Activated naive CD8-positive, alpha-beta T cell treated with anti-CD3 and anti-CD28 coated beads for 36 hours (primary cell): ENCODE measurements at places on chromosomes 16 and 17. TPM values are rescaled to one million over a fixed set of nuclear protein-coding genes. Genes with fewer than 3 reads are reported as not detected.

The RAB37 gene
- total RNA-seq, result 1.8 TPM

The PAQR4 gene
- total RNA-seq, result 31.0 TPM

The SULT1A4 gene
- total RNA-seq, result 1.6 TPM

The TMEM204 gene
- total RNA-seq, result 21.2 TPM

The HOXB2 gene
- 7.7 TPM for total RNA-seq

The SEPTIN1 gene
- total RNA-seq, result 163 TPM

The BCAR1 gene
- 0.74 TPM for total RNA-seq

The TBC1D3I gene
- not detected for total RNA-seq

GRCh38 chr17:62860962-62861873, 53.1 kb upstream of the MARCHF10 start:
- no peak for DNase-seq
- H3K27ac ChIP-seq, result no peak overlapping the region
- H3K4me3 ChIP-seq, result no peak overlapping the region
- no peaks in the 10 kb centered on the region for H3K36me3 ChIP-seq
- no peaks in the 10 kb centered on the region for H3K4me1 ChIP-seq
- no peaks in the 10 kb centered on the region for H3K27me3 ChIP-seq

- no peak overlapping the region for H3K27ac ChIP-seq
- DNase-seq, result no peak
- no peaks in the 10 kb centered on the region for H3K36me3 ChIP-seq
Observed at GRCh38 chr17:32976605-32977004, 15.0 kb upstream of the SPACA3 start.

DNA sequence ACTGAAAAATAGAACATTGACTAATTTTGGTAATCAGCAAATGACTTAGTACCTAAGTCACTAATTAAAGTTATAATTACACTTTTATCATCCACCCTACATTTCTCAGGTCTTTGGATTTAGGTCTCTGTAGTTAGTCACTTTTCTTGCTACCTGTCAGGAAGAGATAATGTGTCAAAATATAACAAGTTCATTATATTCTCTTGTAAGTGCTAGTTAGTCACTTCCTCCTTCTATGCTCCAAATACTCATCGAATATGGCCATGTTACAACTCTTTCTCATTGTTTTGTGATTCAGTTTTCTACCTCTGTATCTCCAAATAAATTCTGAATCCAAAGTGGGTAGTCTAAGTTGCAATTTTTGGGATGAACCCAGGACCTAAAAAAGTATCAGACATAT, 163.5 kb upstream of the KIF2B start:
- no peak overlapping the region for H3K4me3 ChIP-seq
- no peaks in the 10 kb centered on the region for H3K4me1 ChIP-seq
- no peak overlapping the region for H3K27ac ChIP-seq
- H3K27me3 ChIP-seq, result no peaks in the 10 kb centered on the region
- H3K36me3 ChIP-seq, result no peaks in the 10 kb centered on the region
- no peak for DNase-seq

DNA sequence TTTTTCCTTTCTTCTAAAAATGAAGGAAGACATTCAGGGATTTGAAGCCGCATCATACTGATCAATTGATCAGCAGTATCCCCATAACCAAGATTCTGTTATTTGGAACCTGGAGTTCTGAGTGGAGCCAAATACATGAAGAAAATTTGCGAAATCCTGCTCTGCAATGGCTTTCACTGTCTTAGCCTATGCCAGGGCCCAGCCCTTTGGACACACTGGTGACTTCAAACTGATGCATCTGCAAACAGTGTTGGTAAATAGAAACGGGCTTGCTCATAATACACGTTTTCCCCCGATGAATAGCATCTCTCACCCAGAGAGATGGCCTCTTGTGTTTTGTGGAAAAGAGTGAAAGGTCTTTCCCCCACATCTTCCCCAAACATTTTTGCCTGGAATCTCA, 87.6 kb upstream of the TOX3 start:
- no peak overlapping the region for H3K27ac ChIP-seq
- H3K4me1 ChIP-seq, result no peaks in the 10 kb centered on the region
- no peaks in the 10 kb centered on the region for H3K27me3 ChIP-seq
- no peaks in the 10 kb centered on the region for H3K36me3 ChIP-seq

DNA sequence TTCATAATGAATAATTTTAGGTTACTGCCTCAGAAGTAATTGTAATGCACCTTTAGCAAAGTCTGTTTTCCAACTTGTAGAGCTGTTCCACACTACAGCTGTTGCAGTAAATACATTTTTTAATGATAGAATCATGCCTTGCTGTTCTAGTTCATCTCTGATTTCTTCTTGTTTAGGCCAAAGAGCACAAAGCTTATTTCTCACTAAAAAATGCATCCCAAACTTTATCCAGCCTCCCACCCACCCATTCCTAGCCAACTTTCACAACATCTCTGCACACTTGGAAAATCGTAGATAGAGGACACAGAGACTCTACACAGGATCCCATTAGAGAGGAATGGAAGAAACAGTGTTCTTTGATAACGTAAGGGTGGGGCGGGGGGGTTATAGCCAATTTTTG, 252.2 kb upstream of the DYNLRB2 start:
- no peak overlapping the region for H3K27ac ChIP-seq
- H3K4me1 ChIP-seq, result no peaks in the 10 kb centered on the region
- peaks cover 15% of the 10 kb centered on the region for H3K27me3 ChIP-seq
- H3K4me3 ChIP-seq, result no peak overlapping the region

DNA sequence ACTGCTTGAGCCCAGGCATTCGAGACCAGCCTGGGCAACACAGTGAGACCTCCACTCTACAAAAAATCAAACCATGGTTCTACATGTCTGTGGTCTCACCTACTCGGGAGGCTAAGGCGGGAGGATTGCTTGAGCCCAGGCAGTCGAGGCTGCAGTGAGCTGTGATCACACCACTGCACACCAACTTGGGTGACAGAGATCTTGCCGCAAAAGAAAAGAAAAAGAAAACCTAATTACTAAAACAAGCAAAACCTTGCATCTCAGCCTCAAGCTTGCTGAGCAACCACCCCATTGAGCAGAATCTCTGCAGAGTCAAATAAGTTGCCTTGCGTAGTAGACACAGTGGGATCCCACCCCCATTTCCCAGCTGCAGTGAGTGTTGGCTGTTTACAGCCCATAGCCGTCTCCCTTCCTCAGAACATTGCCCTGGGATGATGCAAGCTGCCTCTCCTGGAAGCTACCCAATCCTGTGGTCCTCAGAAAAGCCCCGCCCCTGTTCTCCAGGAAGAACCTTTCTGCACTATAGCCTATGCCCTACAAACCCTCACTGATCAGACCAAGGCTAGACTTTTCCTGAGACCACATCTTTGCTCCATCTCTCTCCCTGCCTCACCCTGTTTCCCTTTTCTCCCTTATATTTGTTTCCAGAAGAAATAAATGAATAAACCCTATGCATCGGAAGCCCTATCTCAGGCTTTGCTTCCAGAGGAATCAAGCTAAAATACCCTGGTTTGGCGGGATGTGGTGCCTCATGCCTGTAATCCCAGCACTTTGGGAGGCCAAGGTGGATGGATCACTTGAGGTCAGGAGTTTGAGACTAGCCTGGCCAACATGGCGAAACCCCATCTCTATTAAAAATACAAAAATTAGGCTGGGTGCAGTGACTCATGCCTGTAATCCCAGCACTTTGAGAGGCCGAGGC, 16.7 kb upstream of the ERN2 start:
- no peak overlapping the region for H3K4me3 ChIP-seq
- H3K4me1 ChIP-seq, result peaks cover 6% of the 10 kb centered on the region
- no peak overlapping the region for H3K27ac ChIP-seq
- no peak for DNase-seq

- H3K27me3 ChIP-seq, result no peaks in the 10 kb centered on the region
- DNase-seq, result no peak
- H3K4me1 ChIP-seq, result peaks cover 17% of the 10 kb centered on the region
- no peak overlapping the region for H3K4me3 ChIP-seq
Observed at GRCh38 chr17:59425085-59425931, 93.9 kb downstream of the YPEL2 start.

GRCh38 chr17:81561494-81561885, 9.3 kb upstream of the FAAP100 start:
- DNase-seq, result no peak
- H3K27me3 ChIP-seq, result no peaks in the 10 kb centered on the region
- no peak overlapping the region for H3K4me3 ChIP-seq
- peaks cover 2% of the 10 kb centered on the region for H3K4me1 ChIP-seq
- H3K27ac ChIP-seq, result peak overlapping the region; percentile 66

DNA sequence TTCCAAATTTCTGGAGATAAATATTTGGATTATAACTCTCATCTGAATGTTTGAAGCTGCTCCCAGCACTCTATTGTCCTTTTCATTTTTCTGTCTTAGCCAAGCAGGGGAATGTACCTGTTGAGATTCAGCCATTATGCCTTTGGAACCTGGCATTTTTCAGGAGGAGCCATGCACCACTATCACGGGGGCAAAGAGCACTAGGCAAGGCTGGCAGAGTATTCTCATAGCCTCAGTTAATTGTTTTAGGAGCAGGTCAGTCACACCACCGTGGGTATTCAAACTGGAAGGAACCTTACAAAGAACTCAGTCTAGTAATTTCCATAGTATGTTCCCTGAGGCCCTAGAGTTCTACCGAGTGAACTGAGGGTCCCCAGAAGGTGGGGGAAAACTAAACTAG, 348.9 kb downstream of the TMEM114 start:
- no peak overlapping the region for H3K4me3 ChIP-seq
- no peaks in the 10 kb centered on the region for H3K36me3 ChIP-seq
- no peak overlapping the region for H3K27ac ChIP-seq
- no peak for DNase-seq

DNA sequence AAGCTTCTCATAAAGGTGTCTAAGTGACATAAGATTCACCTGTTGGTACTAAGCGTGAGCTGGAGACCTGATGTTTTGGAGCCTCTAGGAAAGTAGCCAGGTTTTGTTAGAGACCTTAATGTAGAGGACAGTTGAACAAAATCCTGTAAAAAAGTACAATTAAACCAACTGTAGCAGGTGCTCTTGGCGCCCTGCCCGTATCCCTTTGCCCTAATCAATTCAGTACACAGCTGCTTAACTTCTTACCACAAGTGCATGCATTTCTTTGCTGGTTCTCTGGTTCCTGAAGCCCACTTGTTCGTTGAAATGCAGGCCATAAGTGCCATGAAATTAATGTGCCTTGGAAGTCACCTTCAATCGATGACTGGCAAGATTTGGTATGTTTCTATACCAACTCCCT, 24.4 kb downstream of the GLP2R start:
- H3K27ac ChIP-seq, result no peak overlapping the region
- no peaks in the 10 kb centered on the region for H3K36me3 ChIP-seq
- peaks cover 21% of the 10 kb centered on the region for H3K27me3 ChIP-seq

- no peaks in the 10 kb centered on the region for H3K36me3 ChIP-seq
- H3K27me3 ChIP-seq, result peaks cover 15% of the 10 kb centered on the region
- H3K4me3 ChIP-seq, result no peak overlapping the region
- H3K4me1 ChIP-seq, result peaks cover 16% of the 10 kb centered on the region
- DNase-seq, result no peak
Observed at GRCh38 chr17:68489919-68490318, 22.3 kb upstream of the PRKAR1A start.

DNA sequence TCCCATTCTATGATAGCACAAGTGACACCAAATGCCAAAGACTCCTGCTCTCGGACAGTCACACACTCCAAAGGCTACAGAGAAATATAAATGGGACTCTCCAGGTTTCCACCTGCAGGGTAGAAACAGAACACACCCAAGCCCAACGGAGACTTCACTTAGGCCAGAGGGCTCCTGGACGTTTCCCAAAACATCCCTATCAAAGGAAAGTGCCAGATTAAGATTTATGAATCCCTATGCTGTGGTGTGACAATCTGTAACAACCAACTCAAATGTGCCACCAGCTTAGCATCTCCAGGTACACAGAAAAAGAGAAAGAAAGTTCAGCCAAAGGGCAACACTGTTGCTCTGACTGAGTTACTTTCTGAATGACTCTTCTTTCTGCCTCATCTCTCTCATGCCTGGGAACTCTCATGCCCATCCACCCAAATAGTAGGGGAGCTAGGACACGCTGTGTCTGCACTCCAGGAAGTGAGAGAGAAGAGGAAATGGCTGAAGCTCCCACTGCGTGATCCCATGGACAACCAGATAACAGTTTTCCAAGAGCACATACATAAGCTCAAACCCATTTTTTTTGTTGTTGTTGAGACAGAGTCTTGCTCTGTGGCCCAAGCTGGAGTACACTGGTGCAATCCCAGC, 49.7 kb downstream of the SMG6 start:
- no peaks in the 10 kb centered on the region for H3K27me3 ChIP-seq
- peak overlapping the region; percentile 94 for H3K27ac ChIP-seq
- peak; percentile 44 for DNase-seq
- peaks cover 75% of the 10 kb centered on the region for H3K36me3 ChIP-seq

GRCh38 chr17:14359163-14360020, 58.5 kb downstream of the HS3ST3B1 start:
- H3K4me3 ChIP-seq, result no peak overlapping the region
- DNase-seq, result peak; percentile 71
- no peaks in the 10 kb centered on the region for H3K36me3 ChIP-seq
- no peak overlapping the region for H3K27ac ChIP-seq
- H3K4me1 ChIP-seq, result peaks cover 15% of the 10 kb centered on the region

- DNase-seq, result no peak
- H3K4me3 ChIP-seq, result no peak overlapping the region
- no peaks in the 10 kb centered on the region for H3K27me3 ChIP-seq
Observed at GRCh38 chr17:3572231-3572630, 14.6 kb upstream of the TRPV3 start.
